Left lung (tissue), 14 donors: ENCODE measurements at places on chromosomes 7 and 10. TPM values are rescaled to one million over a fixed set of nuclear protein-coding genes. Genes with fewer than 3 reads are reported as not detected.

The SEPHS1 gene
- 112 TPM for polyA plus RNA-seq

The SMO gene
- 74.2 TPM for polyA plus RNA-seq

The TYW1B gene
- 7.6 TPM for polyA plus RNA-seq

The VWC2 gene
- polyA plus RNA-seq: 0.06 TPM

The FFAR4 gene
- 0.07 TPM for polyA plus RNA-seq

The CYP2C19 gene
- 0.17 TPM for polyA plus RNA-seq

The LRRC18 gene
- 1.5 TPM for polyA plus RNA-seq

The TIAL1 gene
- 159 TPM for polyA plus RNA-seq

The TFPI2 gene
- polyA plus RNA-seq: 2.8 TPM

The SLC26A4 gene
- polyA plus RNA-seq: 1.3 TPM

The CDNF gene
- 2.8 TPM for polyA plus RNA-seq

The FBXW4 gene
- 43.8 TPM for polyA plus RNA-seq

The LRRD1 gene
- polyA plus RNA-seq: 0.88 TPM

The LIPM gene
- not detected for polyA plus RNA-seq

The MMD2 gene
- polyA plus RNA-seq: not detected

The ANK3 gene
- polyA plus RNA-seq: 22.1 TPM

The VSTM4 gene
- 32.0 TPM for polyA plus RNA-seq

The MSMB gene
- polyA plus RNA-seq: not detected

The ANXA8 gene
- polyA plus RNA-seq: 2.4 TPM

The SLC39A12 gene
- not detected for polyA plus RNA-seq

The TRIM73 gene
- 5.6 TPM for polyA plus RNA-seq

The ZNF800 gene
- 21.1 TPM for polyA plus RNA-seq
